ENCODE measurements at places on chromosomes 5 and 9.

DNA sequence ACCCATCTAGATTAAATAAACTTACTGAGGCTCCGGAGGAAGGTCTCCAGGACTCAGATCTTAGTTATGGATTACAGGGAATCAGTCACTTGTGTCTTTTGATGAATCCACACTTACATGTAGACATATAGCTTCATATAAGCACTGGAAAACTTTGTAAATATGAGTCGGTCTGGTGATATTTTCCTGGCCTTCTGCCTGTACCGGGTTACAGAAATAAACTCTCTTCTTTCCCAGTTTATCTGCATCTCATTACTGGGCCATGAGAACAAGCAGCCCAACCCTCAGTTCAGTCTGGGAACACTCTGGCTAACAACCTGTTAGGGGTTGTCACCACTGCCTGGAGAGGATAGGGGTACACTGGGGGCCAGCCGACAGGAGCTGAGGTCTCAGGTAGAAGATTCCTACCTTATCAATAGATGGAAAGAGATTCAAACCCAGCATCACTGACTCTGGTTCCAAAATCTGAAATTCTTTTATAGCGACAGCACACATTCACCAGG is 59.1 kb downstream of the THBS4 start:
- no peak for DNase-seq

- no peak for DNase-seq
These were observed 136.4 kb downstream of the ADAMTS2 start for GRCh38 chr5:179208706-179209358.

- DNase-seq = no peak
These were observed 3.0 kb upstream of the TSPAN17 start for GRCh38 chr5:176644294-176644693.

DNA sequence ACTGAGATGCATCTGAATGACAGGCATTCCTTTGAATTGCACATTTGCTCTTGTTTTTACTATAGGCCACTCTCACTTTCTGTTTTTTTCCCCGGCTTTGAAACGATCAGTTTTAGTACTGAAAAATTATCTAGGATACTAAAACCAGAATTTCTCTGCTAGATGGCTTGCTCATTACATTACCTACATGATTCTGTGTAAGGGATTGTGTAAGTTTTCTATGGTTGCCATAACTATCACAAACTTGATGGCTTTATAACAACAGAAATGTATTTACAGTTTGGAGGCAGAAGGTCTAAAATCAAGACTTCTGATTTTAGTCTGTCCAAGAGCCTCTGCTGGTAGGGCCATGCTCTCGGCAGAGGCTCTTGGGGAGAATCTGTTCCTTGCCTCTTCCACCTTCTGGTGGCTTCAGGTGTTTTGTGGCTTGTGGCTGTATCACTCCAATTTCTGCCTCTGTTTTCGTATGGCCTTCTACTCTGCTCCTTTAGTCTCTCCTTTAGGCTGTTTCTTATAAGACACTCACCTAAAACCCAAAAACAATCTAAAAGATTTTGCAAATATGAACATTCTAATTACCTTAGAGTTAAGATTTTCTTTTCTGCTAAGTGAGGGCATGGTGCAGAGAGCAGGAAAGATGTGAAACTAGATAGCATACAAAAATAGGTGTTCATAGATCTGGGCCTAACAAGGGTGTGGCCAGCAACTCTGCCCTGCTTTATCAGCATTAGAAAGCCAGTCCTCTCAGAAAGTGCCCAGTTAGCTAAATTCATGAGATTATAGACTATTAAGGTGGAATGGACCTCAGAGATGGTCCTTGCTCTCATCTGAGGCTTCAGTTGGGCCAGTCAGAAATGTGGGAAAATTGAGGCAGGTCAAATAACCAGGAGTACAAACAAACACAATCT is 93.3 kb upstream of the CDKN2B start:
- no peak for DNase-seq

DNA sequence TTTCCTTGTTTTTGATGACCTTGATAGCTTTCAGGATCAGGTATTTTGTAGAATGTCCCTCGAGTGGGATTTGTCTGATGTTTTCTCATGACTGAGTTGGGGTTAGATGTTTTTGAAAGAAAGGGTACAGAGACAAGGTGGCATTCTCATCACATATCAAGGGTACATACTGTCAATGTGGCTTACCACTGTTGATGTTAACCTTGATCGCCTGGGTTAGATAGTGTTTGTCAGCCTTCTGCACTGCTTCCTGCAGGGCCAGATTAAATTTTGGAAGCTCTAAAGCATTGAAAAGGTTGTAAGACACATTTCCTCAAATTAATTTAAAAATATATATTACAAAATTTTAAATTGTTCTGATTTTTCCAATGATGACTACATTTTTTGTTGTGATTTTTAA is 287.4 kb upstream of the ACTBL2 start:
- DNase-seq = no peak

GRCh38 chr9:104879555-104880309 is 48.2 kb downstream of the ABCA1 start:
- DNase-seq = no peak

DNA sequence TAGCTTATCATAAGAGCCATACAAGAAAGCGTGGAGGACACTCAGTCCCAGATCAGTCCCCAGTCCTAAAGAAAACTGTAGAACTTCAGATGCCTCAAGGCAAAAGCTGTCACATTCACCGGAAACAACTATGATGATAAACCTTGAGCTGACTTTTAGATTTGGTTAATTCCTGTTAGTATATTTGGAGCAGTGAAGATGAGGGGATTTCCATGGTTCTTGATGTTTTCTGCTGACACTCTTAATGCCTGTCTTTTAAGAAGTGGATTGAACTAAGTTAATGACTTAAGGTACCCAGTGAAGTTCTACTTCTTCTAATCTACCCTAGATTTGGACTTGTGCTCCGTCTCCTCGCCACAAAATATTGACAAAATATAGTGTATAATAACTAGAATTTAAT is 355.0 kb downstream of the EBF1 start:
- no peak for DNase-seq
